ENCODE measurements at places on chromosomes 4 and X. TPM values are rescaled to one million over a fixed set of nuclear protein-coding genes. Genes with fewer than 3 reads are reported as not detected.

TCEAL5 gene
- total RNA-seq, result not detected

LRP2BP gene
- 1.6 TPM for total RNA-seq

ADH5 gene
- 125 TPM for total RNA-seq

HS6ST2 gene
- 23.1 TPM for total RNA-seq

CLGN gene
- 1.8 TPM for total RNA-seq

IL13RA2 gene
- total RNA-seq, result 0.74 TPM

HELT gene
- not detected for total RNA-seq

LRRC66 gene
- total RNA-seq, result 0.44 TPM

- H3K27ac ChIP-seq, result peak overlapping the region; percentile 98
- peaks cover 8% of the 10 kb centered on the region for H3K27me3 ChIP-seq
- H3K4me1 ChIP-seq, result peaks cover 11% of the 10 kb centered on the region
- peak; percentile 65 for DNase-seq
- H3K36me3 ChIP-seq, result no peaks in the 10 kb centered on the region
- peak overlapping the region; percentile 87 for H3K4me3 ChIP-seq
Measured at GRCh38 chrX:7925867-7926472, 1.2 kb downstream of the PNPLA4 start.

DNA sequence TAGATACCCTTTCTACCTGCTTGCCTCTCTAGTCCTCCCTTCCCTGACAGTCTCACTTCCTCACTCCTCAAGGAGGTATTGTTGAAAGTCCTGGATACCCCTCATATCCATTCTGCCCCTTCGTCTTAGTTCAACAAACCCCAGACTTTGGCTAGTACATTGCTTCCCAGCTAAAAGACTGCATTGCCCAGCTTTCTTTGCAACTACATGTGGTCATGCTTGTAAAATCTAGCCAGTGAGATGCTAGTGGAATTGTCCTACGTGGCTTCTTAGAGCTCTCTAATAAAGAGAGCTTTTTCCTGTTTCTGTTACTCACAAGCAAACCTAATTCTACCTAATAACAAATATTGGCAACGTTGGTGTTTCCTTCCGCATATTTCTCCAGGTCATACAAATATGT is 237.9 kb upstream of the PSAPL1 start:
- H3K27ac ChIP-seq, result no peak overlapping the region
- peaks cover 5% of the 10 kb centered on the region for H3K36me3 ChIP-seq
- H3K4me1 ChIP-seq, result peaks cover 8% of the 10 kb centered on the region
- H3K27me3 ChIP-seq, result peaks cover 8% of the 10 kb centered on the region

GRCh38 chr4:75180790-75181776 is 248.2 kb downstream of the PARM1 start:
- H3K27ac ChIP-seq, result no peak overlapping the region
- no peaks in the 10 kb centered on the region for H3K36me3 ChIP-seq
- H3K4me3 ChIP-seq, result no peak overlapping the region
- H3K27me3 ChIP-seq, result peaks cover 3% of the 10 kb centered on the region
- H3K4me1 ChIP-seq, result no peaks in the 10 kb centered on the region

DNA sequence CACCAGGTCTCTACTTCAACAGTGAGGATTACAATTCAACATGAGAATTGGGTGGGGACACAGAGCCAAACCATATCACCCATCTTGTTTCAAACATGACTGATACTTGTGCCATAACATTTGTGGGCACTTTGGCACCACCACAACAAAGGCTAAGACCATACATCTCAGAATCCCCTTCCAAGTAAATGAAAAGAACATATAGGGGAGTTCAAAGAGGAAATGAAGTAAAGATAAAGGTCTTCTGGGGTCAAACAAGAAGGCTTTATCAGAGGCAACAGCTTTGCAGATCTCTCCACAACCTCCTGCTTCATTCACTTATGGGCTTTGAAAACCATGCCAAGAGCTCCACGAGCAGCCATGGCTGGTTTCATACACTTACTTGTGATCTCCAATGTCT is 122.7 kb downstream of the ANKRD50 start:
- no peak for DNase-seq
- H3K27ac ChIP-seq, result no peak overlapping the region
- no peak overlapping the region for H3K4me3 ChIP-seq
- no peaks in the 10 kb centered on the region for H3K27me3 ChIP-seq

GRCh38 chr4:187125062-187125461 is 401.4 kb upstream of the FAT1 start:
- no peaks in the 10 kb centered on the region for H3K36me3 ChIP-seq
- H3K27me3 ChIP-seq, result no peaks in the 10 kb centered on the region
- peaks cover 29% of the 10 kb centered on the region for H3K4me1 ChIP-seq
- no peak for DNase-seq

DNA sequence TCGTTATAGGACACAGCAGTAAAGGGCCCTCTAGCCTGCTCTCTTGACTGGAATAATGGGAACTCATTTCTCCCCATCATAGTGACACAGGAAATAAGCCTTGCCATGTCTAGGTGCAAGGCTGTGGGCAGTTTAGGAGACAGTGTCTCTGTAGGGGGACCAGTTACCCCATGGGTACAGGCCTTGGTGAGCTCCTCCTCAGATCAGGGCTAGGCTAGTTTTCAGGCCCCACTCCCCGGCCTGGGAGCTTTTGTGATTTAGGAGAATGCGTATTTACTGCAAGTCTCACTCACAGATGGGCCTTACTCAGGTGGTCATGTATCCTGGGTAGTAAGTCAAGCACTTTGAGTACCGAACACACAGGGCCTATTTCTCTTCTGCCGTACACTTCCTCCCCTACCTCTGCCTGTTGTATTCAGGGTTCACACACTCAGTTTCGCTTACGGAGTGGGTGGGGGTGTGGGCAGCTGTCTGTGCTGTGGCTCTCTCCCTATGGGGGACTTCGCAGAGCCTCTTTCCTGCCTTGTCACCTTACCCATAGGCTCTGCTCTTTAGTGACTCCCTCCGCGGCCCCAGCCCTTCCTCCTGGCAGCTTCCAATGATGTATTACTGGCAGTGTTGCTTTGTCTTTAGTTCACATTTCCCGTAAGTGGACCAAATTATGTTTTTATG is 34.2 kb downstream of the FAM193A start:
- no peak overlapping the region for H3K4me3 ChIP-seq
- H3K27ac ChIP-seq, result peak overlapping the region; percentile 89
- H3K36me3 ChIP-seq, result peaks cover 8% of the 10 kb centered on the region

GRCh38 chr4:145285928-145286327 is 105.5 kb upstream of the OTUD4 start:
- H3K4me3 ChIP-seq, result no peak overlapping the region
- no peak for DNase-seq
- no peaks in the 10 kb centered on the region for H3K4me1 ChIP-seq
- no peaks in the 10 kb centered on the region for H3K36me3 ChIP-seq
- H3K27me3 ChIP-seq, result no peaks in the 10 kb centered on the region
- H3K27ac ChIP-seq, result no peak overlapping the region

DNA sequence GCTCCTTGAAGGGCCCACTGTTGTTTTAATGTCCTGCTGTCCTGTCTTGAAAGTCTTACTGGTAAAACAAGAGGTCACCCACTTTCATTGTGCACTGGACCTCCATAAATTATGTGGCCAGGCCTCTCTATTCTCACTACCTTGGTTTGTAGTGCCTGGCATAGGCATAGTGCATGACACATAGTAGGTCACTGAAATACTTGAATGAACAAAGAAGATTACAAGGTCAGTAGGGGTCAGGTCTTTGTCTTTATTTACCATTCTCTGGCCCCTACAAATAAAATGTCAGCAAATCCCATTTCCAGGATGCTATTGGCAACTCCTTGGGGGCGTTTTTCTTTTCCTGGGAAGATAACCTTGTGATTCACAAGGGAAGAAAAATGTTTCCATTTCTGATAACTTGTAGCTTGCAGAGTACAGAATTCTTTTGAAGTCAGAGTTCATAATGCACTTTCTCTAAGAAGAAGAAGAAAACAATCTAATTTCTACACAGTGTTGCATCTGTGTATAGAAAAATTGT is 1.4 kb downstream of the PGM2 start:
- H3K27ac ChIP-seq, result peak overlapping the region; percentile 7
- no peak for DNase-seq
- peak overlapping the region; percentile 80 for H3K4me3 ChIP-seq
- H3K27me3 ChIP-seq, result no peaks in the 10 kb centered on the region
- peaks cover 24% of the 10 kb centered on the region for H3K36me3 ChIP-seq
- peaks cover 24% of the 10 kb centered on the region for H3K4me1 ChIP-seq

DNA sequence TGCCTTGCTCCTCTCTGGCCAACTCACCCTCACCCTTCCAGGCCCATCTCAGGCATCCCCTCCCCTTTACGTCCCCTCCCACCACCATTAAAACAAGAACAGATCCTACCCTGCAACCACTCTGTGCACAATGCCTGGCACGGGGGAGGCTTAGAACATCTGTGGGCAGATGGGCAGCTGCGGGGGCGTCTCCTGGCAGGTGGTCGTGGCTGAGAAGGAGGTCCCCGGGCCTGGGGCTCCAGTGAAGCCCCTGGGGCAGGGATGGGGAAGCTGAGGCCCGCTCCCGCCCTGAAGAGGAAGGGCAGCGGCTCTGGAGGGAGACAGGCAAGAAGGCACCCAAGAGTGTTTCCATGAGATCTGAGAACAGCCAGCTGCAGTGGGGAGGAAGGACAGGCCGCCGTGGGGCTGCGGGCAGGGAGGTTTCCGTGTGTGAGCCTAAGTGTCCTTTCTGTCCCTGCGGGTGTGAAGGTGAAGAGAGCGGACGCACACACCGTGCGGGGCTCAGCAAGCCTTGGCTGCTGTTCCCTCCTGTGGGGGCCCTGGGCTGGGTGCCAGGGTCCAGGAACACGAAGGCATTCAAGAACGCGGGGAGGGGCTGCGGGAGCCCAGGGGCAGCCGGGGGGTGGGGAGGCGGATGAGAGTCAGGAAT is 7.8 kb upstream of the TBC1D14 start:
- H3K4me1 ChIP-seq, result peaks cover 10% of the 10 kb centered on the region
- H3K27me3 ChIP-seq, result peaks cover 4% of the 10 kb centered on the region
- no peak for DNase-seq
- no peak overlapping the region for H3K4me3 ChIP-seq
- no peaks in the 10 kb centered on the region for H3K36me3 ChIP-seq

DNA sequence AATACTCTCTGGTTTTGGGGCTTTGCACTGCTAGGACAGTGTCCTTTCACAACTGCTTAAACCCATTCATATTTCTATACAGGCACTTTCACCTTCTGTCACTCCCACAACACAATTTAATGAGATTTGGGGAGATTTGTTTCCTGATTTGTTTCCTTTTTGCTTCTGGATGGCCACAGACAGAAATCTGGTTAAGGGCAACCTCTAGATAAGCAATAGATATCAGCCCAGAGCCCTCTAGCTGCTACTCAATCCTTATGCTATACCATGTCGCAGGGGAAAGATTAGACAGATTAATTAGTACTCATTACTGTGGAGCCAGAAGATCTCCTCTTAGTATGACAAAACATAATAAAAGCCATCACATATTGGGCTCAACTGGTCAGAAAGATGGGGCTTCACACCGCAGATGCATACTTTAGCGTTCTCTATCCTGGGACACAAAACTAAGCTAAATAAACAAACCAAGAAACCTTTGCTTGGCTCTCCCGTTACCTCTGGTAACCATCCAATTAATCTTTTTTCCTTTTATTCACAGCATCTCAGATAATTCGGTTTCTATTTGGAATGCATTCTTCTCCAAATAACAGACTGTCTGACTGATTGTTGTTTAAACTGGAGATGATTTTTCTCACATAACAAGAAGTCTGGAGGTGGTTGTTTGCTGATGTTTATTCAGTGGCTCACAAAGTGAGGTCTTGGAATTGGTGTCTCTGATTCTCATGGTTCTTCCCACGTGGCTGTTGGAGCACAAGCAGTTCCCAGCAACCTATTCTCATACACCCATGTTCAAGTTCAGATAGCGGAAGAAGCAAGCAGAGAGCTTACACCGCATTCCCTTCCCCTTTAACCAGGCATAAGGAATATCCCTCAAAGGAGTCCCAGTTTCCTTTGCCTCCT is 41.0 kb upstream of the ZNF330 start:
- H3K27me3 ChIP-seq, result peaks cover 16% of the 10 kb centered on the region
- H3K36me3 ChIP-seq, result no peaks in the 10 kb centered on the region
- H3K4me3 ChIP-seq, result no peak overlapping the region
- no peak for DNase-seq

- peaks cover 3% of the 10 kb centered on the region for H3K4me1 ChIP-seq
- H3K27ac ChIP-seq, result no peak overlapping the region
- no peaks in the 10 kb centered on the region for H3K36me3 ChIP-seq
- H3K27me3 ChIP-seq, result no peaks in the 10 kb centered on the region
- DNase-seq, result no peak
- no peak overlapping the region for H3K4me3 ChIP-seq
Measured at GRCh38 chr4:145396581-145396980, 85.1 kb upstream of the SMAD1 start.

GRCh38 chrX:119008110-119008744 is 33.8 kb downstream of the LONRF3 start:
- no peak overlapping the region for H3K27ac ChIP-seq
- no peak for DNase-seq
- H3K4me3 ChIP-seq, result no peak overlapping the region
- no peaks in the 10 kb centered on the region for H3K4me1 ChIP-seq
- H3K27me3 ChIP-seq, result peaks cover 4% of the 10 kb centered on the region

GRCh38 chr4:43238008-43238407 is 345.5 kb downstream of the GRXCR1 start:
- H3K4me1 ChIP-seq, result peaks cover 4% of the 10 kb centered on the region
- no peak overlapping the region for H3K4me3 ChIP-seq
- no peak for DNase-seq
- no peaks in the 10 kb centered on the region for H3K36me3 ChIP-seq
- no peak overlapping the region for H3K27ac ChIP-seq

DNA sequence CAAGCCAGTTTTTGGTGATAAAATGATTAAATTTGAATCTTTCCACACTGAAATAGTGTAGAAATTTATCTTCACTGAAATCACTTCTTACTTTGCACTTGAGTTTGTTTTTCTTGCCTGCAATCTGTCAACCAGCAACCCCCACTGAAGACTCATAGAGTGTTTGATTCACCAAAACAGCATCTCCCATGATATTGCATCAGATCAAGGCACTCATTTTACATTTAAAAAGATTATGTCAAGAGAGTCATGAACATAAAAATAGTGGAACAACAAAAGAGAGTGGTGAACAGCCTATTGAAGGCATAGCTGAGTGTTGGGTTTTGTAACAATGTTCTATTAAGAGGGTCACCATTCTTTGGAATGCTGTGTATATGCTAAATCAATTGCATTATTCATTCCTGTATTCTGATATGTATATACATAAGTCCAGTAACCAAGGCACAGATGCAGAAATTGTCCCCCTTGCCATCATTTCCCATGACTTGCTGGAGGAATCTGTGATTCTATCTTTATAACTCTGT is 1934.9 kb downstream of the ARAP2 start:
- DNase-seq, result no peak
- no peaks in the 10 kb centered on the region for H3K36me3 ChIP-seq
- H3K4me1 ChIP-seq, result peaks cover 29% of the 10 kb centered on the region
- H3K4me3 ChIP-seq, result no peak overlapping the region
- no peak overlapping the region for H3K27ac ChIP-seq
